ENCODE measurements at places on chromosomes 5 and 9.

DNA sequence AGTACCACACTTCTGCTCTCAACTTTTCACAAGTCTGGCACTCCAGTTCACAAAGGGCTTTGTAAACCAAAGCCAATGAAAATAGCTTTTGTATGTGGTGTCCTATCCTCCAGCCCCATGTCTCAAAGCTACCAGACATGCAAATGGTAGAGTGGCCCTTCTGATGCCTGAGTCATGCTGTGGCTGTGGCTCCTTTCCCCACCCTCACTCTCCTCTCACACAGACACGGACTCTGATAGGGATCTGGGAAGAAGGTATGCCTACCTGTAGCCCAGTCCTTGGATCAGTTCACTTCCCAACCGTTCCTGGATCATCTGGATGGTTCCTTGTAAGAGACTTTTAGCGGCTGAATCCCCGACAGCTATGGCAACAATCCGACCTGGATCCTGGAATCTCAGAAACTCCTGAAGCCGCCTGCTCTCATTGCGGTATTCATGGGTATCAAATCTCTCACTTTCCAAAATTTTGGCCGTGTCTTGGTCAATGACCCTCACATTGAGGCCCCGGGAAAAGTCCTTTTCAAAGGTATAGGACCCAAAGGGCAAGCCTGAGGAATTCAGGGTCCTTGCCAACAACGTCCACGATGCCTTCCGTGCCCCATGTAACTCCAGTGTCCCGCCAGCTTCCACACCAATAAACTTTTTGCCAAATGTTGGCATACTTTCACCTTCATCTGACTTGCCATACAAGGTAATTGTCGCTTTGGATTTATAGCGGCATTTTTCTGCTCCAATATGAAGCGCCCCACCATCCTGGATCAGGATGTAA lies 23.4 kb downstream of the CEMIP2 start:
- no peak for DNase-seq

DNA sequence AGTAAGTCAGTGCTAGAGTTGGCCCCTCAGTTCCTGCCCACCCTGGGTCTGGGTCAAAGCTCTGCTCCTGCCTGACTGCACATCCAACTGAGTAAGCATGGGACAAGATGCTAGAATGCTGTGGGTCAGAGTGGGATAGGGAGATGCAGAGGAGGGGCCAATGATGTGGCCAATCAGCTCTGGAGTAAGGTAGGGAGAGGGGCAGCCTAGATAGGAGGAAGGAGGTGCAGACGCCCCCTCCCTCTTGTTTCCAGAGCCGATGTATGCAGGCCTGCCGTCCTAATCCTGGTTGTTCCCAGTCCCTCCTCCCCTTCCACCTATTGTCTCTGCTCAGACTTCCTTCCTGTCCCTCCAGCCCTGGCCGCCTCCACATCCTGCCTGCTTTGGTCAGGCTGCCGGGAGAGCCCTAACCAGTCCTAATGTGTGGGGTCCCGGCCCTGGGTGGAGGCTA lies 1.3 kb downstream of the ARAP3 start:
- DNase-seq, result no peak

GRCh38 chr5:18745042-18745987 lies 1111.1 kb downstream of the TAF11L14 start:
- DNase-seq, result no peak

GRCh38 chr5:90558344-90559192 lies at the start of gene ADGRV1:
TSS of gene ADGRV1 (plus strand) at chr5:90558797. CDS start at chr5:90558896, 99 bp downstream.
- no peak for DNase-seq

GRCh38 chr9:93588641-93589609 lies 12.5 kb downstream of the PHF2 start:
- no peak for DNase-seq

DNA sequence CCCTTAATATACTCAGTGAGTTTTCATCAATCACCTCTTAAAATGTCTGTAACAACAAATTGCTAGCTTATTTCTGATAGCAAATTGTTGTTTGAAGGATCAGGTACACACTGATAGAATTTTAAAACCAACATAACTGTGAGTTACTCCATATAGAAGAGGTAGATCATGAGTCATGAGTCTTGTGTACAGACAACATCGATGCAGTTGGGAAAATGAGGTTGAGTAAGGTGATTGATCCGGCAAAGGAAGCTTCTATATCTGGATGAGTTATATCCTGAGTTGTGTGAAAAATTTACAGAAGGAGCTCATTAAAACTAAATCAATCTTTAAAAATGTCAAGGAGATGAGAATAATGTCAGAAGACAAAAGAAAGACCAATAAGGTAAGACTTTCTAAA lies 604.6 kb upstream of the RGMB start:
- DNase-seq, result no peak

DNA sequence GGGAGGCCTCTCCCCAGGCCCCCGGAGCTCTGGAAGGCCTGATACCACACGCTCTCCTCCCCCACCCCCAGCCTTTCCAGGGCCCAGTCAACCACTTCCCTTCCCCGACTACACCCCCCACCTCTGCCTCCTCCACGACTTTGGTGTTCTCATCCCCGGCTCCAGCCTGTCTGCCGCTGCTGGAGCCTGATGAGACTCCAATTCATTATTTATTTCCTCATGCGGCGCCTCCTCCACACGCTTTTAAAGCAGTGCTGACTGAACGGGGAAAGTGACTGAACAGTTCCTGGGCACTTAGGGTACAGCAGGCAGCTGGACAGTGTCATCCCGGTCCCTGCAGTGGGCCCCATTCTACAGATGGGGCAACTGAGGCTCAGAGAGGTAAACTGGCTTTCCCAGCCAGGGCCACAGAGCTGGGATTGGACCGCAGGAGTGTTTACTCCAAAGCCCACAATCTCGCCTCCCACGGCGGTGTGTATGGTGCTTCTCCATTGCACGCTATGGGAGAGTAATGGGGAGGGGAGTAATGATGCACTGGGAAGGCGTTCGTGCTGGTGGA lies 15.9 kb upstream of the RPL26L1 start:
- no peak for DNase-seq

DNA sequence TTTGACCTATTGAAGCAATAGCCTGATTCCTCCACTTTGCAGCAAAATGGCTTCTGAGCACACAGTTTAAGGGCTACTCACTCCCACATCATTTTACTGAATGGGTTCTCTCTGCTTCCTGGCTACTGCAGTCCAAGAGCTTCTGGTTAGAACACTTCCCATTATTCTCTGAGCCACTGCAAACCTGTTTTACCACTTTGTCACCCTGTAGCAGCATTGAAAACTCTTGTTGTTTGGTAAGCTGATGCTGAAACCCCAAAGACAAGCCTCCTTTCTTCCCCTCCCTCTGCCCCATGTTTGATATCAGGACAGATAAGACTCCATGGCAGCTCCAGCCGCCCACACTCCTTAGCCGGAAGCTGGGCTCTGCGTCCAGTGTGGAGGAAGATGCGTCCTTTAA lies 84.4 kb upstream of the RARS1 start:
- no peak for DNase-seq

All from stimulated activated CD8-positive, alpha-beta memory T cell treated with anti-CD3 and anti-CD28 coated beads, Interleukin-4, amount 100 ng/mL, for 4 hours (primary cell).